ENCODE measurements at places on chromosomes 6 and 20.
A peak's percentile ranks its signal among the peaks of the same experiment; 100 is the strongest.

DNA sequence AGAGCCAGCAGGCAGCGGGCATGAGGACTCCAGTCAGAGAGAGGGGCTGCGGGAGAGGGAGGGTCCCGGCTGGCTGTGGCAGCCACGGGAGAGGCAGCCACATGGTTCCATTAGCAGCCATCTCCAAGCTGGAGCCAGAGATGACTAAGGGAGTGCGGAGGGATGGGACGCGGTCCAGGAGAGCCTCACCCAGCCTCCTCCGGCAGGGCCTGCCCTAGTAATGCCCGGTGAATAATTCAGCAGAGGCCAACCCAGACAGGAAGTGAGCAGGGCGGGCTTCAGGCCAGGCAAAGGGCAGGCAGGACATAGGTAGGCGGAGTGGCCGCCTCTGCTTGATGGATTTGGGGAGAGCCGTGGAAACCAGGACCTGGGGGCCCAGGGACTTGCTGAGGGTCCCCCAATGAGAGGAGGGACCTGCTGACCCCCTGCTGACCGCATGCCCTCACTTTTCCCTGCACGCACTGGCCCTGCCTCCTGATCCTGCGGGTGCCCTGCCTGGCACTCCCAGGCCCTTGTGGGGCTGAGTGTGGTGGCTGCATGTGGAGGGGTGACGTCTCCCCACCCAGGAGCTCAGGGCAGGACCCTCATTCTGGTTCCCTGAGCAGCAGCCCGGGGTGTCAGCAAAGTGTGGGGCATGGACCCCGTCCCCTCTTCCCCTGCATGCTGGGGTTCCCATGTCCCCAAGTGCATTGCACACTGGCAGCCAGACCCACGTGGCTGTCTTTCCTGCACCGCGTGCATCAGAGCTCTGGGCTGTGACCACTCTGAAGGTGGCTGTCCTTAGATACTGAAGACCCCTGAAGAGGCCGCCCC lies 51.8 kb upstream of the SLCO4A1 start:
- DNase-seq = no peak

- no peak for DNase-seq
Measured at GRCh38 chr6:167341038-167341583, 16.2 kb downstream of the TTLL2 start.

GRCh38 chr6:30678964-30679726 lies 6.3 kb upstream of the DHX16 start:
- peak; percentile 90 for DNase-seq

- DNase-seq = no peak
Measured at GRCh38 chr6:15758631-15759215, 95.9 kb upstream of the DTNBP1 start.

- DNase-seq = peak; percentile 63
Measured at GRCh38 chr6:11172501-11173327, 59.8 kb downstream of the NEDD9 start.

DNA sequence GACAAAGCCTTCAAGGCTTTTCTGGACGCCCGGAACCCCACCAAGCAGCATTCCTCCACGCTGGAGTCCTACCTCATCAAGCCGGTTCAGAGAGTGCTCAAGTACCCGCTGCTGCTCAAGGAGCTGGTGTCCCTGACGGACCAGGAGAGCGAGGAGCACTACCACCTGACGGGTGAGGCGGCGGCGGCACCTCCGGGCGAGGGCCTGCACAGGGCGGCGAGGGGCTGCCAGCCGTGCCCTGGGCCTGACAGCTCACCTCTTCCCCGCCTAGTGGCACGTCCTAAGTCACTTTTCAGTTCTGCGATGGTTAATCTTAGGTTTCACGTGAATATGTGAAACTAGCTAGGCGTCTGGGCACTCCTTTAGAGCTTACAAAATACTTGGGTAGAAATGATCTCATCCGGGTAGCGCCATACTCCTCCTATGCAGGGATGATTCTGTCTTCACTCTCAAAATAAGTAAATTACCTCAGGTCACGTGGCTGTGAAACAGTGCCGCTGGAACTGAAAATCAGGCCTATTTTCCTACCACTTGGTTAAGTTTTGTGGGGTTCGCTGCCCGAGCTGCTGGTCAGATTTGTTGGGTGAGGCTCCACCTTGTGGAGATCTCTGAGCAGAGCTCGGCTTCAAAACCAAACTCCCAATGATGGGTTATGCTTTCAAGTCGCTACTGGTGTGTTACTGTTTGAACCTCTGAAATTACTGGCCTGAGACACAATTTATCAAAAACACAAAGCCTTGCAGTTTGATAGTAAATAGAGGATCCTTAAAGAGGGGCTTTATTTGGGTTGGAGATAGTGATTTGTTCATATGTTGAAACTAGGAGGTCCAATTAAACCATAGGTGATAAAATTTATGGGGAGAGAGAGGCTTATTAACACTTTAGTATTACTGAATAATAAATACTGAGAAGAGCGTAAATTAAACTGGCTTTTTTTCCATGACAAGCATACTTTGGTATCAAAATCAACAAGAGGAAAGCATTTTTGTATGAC lies 15.5 kb upstream of the CLDN20 start:
- DNase-seq = no peak

GRCh38 chr6:47042275-47042791 lies at the start of gene ADGRF1:
Gene ADGRF1 (minus strand): TSS chr6:47042332. CDS start chr6:47029061, 13,271 bp downstream.
- DNase-seq = no peak

GRCh38 chr6:158645064-158646022 lies 800 bp upstream of the DYNLT1 start:
- DNase-seq = no peak

GRCh38 chr6:105781248-105781647 lies 304.9 kb upstream of the PRDM1 start:
- DNase-seq = peak; percentile 25

DNA sequence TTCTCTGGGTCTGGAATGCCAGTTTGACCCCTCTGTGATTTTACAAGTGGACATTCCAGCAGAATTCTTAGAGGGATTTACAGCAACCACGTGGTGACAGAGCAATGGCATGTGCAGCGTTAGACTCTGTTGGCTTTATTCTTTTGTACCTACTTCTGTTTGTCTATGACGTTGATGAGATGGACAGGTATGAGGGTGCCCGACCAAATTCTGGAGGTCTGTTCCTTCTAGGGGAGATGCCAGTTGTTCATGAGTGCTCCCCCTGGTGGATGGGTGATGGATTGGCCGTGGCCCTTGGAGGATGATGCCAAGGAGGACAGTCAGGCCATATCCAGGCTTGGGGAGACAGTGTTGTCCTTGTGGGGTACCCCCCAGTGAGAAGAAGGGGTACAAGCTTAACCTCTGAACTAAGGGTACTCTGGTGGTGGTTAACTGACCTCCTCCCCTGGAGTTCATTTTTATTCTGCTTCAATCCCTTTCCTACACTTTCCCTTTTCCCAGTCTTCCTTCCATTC lies 198.6 kb downstream of the DTNBP1 start:
- peak; percentile 22 for DNase-seq

DNA sequence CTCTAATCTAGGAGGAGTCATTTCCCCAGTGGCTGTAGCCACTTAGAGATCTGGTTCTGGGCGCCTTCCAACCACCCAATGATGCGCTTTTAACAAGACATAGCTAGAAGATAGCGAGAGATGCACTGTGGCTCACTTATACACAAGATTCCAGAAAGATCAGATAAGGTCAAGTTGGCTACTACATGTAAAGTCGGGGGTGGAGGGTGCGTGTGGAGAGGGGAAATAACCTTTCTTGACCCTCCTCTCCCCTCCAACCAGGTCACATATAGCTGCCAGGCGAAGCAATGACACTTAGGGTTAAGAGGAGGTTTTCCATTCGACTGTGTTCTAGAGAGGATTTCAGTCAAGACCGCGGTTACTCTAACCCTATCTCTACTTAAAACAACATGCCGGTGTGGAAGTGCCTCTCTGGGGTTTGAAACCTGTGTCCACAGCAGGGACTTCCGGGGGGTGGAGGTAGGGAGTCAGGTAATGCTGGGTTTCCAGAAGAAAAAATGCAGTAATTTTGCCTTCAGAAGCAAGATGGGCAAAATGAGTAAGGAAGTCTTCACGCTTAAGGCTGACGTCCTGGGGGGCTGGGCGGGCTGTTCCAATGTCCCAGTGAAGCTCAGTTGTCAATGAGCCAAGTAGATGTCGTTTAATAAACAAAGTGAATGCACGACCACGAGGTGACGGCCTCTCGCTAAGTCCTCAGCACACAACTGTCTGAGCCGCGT lies 1.8 kb upstream of the SIM1 start:
- no peak for DNase-seq

DNA sequence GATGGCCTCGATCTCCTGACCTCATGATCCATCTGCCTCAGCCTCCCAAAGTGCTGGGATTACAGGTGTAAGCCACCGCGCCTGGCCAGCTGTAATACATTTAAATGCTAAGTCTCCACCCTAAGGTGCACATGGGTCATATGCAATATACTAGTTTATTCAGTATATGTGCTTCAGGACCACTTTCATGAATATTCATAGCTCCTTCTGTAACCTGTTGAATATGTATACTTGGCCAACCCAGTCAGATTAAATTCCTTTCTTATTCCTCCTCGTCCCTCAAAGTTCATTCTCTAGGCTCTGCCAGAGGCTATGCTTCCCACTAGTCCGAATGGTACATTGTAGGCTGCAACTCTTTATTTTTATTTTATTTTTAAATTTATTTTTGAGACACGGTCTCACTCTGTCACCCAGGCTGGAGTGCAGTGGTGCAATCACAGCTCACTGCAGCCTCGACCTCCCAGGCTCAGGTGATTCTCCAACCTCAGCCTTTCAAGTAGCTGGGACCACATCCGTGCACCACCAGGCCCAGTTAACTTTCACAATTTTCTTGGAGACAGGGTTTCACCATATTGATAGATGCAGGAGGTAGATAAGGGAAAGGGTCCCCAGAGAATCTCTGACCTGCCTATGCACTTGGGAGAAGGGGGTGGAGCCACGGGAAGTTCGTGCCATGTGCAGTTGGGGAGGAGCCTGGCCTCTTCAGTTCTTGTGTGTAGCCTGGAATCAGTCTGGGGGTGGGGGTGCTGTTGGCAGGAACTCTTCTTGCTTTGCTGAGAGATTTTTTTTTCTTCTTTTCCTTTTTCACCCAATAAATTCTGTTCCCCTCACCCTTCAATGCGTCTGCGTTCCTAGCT lies 41.3 kb upstream of the DDR1 start:
- DNase-seq = no peak

DNA sequence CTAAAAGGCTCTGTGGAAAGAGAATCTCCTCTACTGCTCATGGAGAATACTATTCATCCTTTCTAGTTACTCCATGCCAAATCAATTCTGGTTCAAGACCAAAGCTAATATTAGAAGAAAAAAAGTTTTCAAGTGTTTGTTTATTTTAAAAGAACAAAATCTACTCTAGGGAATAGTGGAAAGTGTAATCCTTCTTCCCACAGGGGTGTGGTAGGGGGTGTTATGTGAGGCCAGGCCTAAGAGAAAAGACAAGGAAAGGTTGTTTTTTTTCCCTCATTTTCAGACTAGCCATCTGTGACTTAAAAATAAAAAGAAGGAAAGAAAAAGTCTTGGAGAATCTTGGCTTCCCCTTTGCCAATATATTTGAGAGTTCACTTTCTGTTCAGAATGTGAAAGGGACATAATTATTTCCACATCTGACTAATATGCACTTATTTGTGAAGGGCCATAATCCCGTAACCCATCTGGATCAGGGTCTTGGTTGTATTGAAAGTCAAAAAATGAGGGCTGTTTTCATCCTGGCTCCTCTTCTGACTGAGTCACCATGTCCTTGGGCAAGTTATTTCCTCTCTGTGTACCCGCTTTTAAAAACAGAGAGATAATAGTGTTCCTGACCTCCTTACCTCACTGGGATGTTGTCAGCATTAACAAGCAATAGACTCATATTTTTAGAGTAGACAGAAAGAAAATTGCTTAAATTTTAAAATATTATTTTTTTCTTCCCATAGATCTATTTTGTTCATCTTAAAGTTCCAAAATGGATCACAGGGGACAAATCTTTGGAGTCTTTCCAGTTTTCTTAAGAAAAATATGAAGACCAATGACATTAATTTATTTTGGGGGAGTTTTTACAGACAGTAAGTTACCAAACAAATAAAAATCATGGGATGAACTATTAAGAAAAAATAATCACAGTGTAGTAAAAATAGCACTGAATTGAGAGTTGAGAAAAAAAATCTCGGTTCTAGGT lies 233.7 kb downstream of the IBTK start:
- DNase-seq = no peak

- no peak for DNase-seq
Measured at GRCh38 chr20:49853640-49854039, 41.0 kb downstream of the SLC9A8 start.

GRCh38 chr20:57391439-57392301 lies 474 bp downstream of the RBM38 start:
- DNase-seq = no peak

DNA sequence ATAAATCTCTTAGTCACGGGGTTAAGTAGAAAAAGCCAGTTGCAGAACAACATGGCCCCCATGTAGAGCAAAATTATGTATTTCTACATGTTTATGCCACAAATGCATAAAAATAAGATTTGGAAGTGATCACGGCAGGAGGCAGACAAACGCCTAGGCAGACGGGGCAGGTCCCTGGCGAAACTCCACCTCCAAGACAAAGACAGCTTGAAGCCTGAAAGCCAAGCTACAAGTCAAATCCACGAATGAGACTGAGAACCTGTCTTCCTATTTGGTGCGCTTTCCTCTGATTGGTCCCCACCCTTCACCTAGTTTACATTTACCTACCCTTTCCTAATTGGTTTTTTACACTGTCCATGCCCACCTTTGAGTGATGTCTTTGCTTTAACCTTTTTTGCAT lies 28.7 kb upstream of the AHCY start:
- no peak for DNase-seq

- DNase-seq = no peak
Measured at GRCh38 chr20:53037621-53038020, 65.5 kb downstream of the TSHZ2 start.

- DNase-seq = no peak
Measured at GRCh38 chr6:3233904-3234303, 6.5 kb upstream of the TUBB2B start.

- no peak for DNase-seq
Measured at GRCh38 chr6:114140416-114140815, 169.5 kb upstream of the HDAC2 start.

GRCh38 chr20:53387983-53388675 lies 205.5 kb downstream of the ZNF217 start:
- DNase-seq = peak; percentile 12

Measured in activated T-cell treated with anti-CD3 and anti-CD28 coated beads for 48 hours (primary cell).